ENCODE measurements at places on chromosomes 1 and 21.

DNA sequence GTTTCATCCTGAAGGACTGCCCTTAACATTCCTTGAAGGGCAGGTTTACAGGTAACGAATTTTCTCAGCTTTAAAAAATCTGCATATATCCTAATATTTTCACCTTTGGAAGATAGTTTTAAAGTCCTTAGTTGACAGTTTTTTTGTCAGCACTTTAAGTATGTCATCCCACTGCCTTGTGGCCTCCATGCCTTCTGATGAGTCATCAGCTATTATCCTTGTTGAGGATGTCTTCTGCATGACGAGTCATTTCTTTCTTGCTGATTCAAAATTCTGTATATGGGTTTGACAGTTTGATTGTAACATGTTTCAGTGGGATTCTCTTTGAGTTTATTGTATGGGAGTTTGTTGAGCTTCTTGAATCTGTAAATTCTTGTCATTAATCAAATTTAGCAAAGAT lies 500.6 kb downstream of the DISC1 start:
- no peak for DNase-seq

- DNase-seq: no peak
Measured at GRCh38 chr1:44903011-44903680, 60.1 kb upstream of the PTCH2 start.

- DNase-seq: no peak
Measured at GRCh38 chr1:6059866-6060265, 14.2 kb downstream of the KCNAB2 start.

GRCh38 chr1:170730438-170730837 lies 66.5 kb downstream of the PRRX1 start:
- DNase-seq: no peak

DNA sequence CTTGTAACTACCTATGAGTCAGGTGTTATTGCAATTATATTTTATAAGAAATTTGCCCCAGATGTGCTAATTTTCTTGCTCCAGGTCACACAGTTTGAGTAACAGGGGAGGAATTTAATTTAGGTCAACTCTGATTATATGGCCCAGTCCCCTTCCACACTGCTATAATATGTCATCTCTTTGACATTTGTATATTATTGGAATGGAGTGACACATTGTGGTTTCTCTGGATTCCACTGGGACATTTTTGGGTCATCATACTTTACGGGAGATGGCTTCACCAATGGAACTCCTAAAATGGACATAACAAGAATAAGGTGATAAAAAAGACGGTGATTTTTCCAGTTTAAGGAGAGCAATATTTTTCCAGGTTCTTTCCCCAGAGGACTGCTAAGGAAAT lies 191.2 kb downstream of the DISC1 start:
- DNase-seq: no peak

GRCh38 chr1:153532181-153532580 lies 3.6 kb downstream of the S100A6 start:
- no peak for DNase-seq

Data from activated CD8-positive, alpha-beta memory T cell treated with anti-CD3 and anti-CD28 coated beads for 4 hours (primary cell).